ENCODE measurements at places on chromosomes 1 and 21. TPM values are rescaled to one million over a fixed set of nuclear protein-coding genes. Genes with fewer than 3 reads are reported as not detected.

SPOCD1 gene
- 0.76 TPM for total RNA-seq

MMP23B gene
- total RNA-seq, result 48.1 TPM

OR2G6 gene
- total RNA-seq, result not detected

LCE3E gene
- not detected for total RNA-seq

LCE1B gene
- not detected for total RNA-seq

DDR2 gene
- 42.5 TPM for total RNA-seq

TOE1 gene
- total RNA-seq, result 9.9 TPM

CA6 gene
- not detected for total RNA-seq

GIPC2 gene
- 7.5 TPM for total RNA-seq

SPRR2E gene
- total RNA-seq, result not detected

BTBD19 gene
- total RNA-seq, result 14.7 TPM

LAD1 gene
- total RNA-seq, result 17.6 TPM

LAX1 gene
- total RNA-seq, result 0.29 TPM

OR14A2 gene
- total RNA-seq, result not detected

All from metanephros (tissue), 2 donors.